ENCODE measurements at places on chromosomes 5 and 9.

DNA sequence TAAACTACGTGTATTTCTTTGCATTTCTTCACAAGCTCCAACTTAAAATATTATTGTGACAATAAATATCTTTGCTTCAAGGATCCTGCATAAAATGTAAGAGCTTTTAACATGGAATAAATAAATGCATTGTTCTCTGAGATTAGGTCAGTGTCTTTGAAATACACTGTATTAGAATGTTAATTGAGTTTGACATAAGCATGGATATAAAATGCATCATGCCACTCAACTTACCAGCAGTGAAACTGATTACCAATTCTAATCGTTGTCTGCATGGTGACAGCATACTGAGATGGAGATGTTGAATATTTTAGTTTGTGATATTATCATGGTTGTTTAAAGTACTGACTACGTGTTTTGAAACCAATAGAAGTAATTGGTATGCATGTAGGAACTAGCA lies 555.3 kb upstream of the ZNF608 start:
- DNase-seq: no peak

GRCh38 chr9:76459694-76460635 lies 983 bp downstream of the GCNT1 start:
- peak; percentile 71 for DNase-seq

DNA sequence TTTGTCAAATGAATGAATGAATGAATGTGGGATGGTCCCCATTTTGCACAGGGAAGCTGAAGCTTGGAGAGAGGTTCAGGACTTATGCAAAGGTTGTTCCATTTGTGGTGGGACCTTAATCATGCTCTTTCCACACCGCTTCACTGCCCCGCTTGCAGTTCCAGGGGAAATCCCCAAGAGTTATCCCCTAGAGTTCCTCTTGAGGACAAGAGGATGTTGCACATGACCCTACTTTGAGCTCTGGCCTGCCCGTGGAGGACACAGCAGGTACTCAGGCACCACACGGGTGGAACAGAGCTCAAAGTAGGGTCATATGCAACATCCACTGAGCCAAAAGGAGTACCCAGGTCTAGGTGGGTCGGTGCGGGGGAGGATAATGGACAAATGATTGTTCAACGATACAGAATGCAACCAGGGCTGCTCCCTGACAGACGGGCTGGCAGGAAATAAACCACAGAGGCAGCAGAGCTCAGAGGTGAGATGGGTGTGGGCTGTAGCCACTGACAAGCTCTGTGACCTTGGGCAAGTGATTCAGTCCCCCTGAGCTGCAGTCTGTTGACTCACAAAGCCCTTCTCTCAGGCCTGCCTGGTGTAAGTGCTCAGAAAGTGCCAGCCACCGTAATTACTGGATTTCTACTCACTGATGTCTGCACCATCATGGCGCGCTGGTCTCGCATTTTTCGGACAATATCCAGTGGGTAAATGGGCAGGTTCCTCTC lies 60.3 kb upstream of the EPB41L4B start:
- DNase-seq: no peak

GRCh38 chr9:93112116-93112863 lies 16.3 kb downstream of the CARD19 start:
- DNase-seq: no peak

GRCh38 chr5:151006704-151007334 lies 13.6 kb upstream of the GPX3 start:
- DNase-seq: no peak

DNA sequence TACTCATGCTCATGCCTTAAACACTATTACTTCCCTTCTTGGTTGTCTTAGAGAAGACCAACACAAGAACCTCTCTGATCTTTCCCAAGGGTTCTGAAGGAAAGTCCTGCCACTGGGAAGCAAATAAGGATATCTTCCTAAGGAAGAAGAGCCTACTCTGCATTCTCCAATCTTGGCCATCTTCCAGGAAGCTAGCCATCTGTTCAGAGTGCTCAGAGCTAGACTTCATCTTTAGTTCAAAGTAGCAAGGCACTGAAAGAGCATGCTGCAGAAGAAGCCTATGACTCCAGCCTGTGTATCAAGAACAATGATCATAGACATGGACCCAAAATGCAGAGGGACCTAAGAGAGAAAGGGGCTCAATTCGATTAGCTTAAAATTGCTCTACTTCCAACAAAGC lies 114.7 kb downstream of the KIAA0825 start:
- no peak for DNase-seq

DNA sequence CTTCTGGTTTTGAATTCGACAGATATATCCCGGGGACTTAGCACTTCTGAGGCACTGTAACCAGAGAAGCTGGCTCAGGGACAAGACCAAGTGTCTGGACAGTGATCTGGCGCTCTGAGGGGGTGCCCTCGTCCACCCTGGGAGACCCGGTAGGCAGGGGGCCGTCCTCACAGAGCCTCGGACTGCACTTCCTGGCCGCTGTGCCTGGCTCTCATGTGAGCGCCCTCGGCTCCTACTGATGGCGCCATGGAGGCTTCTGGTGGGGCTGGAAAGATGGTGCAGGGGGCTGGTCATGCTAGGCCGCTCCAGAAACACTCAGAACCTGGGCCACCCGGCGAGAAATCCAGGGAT lies 18.8 kb upstream of the SLC6A3 start:
- no peak for DNase-seq

- no peak for DNase-seq
These were observed 35.5 kb downstream of the VAV2 start for GRCh38 chr9:133956520-133957076.

- DNase-seq: peak; percentile 77
These were observed 39.5 kb upstream of the GLRX start for GRCh38 chr5:95861864-95862561.

GRCh38 chr9:80134487-80134886 lies 562.7 kb downstream of the TLE4 start:
- no peak for DNase-seq

DNA sequence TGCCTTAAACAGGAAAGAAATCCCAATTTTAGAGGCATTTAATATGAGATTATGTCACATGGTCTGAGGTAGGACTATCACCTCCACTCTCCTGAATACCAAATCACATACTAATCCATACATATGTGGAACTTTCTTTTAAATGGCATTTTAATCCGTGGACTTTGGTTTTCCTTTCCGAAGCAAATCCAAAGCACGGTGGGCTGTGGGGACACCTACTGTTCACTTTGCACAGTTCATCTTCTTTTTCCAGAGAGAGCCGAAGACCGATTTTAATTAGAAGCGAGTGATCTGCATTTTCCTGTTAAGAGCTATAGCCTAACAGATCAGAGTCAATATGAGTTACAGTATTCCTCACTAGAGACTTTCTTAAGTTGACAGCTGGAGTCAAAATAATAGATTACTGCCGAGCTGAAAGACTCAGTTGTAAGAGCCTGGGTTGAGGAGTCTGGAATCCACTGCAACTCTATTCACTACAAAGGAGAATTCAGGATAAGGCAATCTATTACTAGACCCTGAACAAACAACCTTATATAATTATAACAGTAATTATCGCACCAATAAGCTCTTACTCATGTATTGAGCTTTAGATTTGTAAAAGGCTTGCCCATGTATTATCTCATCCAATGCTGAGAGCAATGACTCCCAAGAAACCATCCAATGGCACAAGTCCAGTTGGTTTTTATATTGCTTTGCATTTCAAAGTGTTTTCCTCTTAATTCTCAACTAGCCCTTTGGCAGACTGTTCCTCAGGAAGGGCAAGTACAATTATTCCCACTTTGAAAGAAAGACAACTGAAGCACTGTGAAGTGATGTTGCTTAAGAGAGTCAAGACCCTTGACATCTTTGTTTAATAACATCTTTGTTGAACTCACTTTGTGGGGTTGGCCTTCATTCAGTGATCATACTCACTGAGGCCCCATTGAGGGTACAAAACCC lies 144.7 kb downstream of the TRPM6 start:
- DNase-seq: peak; percentile 40

DNA sequence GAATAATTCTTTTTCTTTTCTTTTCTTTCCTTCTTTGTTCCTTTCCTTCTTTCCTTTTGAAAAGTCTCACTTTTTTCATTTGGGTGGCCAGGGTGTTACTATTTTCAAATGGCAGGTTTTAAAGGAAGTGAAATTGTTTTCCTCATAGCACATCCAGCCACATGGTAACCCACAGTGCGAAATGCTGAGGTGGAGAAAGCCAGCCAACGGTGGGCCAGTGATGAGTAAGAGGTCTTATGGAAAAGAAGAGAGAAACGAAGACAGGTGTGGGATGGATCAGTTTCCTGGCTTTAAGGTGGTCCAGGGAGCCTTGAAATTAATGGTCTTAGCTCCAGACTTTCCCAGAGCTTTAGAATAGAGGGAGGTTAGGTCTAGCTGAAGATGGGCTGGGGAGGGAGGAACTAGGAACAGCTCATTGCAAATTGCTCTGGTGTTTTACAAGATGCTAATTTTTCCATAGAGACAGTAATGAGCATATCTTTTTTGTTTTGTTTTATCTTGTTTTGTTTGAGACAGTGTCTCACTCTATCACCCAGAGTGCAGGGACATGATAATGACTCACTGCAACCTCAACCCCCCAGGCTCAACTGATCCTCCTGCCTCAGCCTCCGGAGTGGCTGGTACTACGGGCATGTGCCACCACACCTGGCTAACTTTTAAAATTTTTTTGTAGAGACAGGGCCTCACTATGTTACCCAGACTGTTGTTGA lies 17.8 kb downstream of the ITK start:
- no peak for DNase-seq

GRCh38 chr9:133605856-133606707 lies 3.1 kb downstream of the FAM163B start:
- no peak for DNase-seq

DNA sequence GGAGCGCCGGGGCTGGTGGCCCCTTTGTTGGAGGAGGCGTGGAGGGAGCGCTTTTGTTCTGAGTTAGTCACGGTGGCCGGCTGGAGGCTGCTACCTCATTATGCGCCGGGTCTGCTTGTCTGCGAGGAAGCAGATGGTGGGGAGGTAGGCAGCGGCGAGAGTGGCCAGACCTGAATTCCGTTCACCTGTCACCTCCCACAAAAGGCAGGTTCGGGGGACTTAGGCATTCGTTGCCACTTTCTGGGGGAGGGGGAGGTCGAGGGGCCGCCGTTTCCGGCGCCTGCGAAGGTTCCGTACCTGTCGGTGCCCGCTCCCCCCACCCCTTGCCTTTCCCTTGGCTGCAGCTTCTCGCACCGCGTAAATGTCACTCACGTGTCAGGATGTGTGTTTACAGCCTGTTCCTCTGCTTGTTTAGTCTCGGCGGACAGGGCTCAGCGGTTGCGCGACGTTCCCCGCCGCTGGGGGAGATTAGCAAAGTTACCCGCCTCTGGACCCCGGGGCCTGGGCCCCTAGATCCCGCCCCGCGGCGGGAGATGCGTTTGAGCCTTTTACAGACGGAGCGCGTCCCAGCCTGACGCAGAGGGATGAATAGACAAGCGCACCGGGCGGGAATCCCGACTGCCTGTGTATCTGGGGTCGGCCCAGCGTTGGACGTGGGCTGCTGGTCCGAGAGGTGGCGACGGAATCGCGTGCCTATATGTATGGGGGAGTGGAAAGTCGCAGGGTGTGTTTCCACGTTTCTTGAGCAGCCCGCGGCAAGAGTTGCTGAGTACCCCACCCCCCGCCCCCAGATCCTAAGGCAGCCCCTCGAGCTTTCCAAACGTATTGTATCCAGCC lies 2.7 kb upstream of the LHX2 start:
- no peak for DNase-seq

DNA sequence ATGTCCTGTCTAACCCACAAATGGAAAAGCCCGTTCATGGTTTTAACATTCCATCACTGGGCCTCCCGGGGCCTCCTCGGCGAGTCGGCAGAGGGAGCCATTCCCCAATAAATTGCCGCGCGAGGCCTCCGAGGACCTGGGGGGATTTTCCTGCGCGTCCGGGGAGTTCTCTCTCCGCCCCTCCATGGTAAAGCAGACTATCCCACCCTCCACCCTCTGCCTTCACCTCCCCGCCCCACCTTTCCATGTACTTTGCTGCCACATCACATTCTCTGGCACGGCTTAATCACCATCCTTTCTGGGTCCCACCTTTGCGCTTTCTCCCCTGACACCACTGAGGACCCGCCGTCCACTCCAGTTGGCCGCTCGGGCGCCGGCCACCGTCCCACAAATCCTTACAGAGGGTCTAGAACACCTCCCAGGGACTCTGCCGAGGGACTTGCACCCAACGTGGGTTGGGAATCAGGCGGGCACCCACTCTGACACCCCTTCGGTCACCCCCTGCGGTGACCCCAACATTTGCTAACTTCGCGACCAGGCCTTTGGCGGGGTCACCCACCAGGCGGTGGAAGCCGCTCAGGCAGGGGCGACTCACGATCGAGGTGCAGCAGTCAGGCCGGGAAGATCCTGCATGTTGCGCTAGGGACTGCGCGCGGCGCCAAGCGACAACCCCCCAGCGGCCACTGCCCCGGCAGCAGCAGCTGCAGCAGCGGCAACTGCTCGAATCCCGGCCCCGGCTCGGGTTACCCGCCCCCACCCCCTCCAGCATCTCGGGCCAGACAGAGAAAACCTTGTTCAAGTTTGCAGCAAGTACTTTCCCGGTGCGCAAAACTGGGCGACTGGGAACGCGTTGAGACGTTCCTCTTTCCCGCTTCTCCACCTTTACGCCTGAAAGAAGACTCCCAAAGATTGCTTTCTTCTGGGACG lies at the start of gene MEGF10:
TSS of gene MEGF10 (plus strand) at position 778 of the 927 bp plus-strand sequence. CDS start 40,513 bp downstream, outside the sequence.
- DNase-seq: peak; percentile 11

- no peak for DNase-seq
These were observed 15.4 kb upstream of the TNFSF8 start for GRCh38 chr9:114945616-114946412.

- peak; percentile 92 for DNase-seq
These were observed 138.5 kb upstream of the S1PR3 start for GRCh38 chr9:88852794-88853193.

DNA sequence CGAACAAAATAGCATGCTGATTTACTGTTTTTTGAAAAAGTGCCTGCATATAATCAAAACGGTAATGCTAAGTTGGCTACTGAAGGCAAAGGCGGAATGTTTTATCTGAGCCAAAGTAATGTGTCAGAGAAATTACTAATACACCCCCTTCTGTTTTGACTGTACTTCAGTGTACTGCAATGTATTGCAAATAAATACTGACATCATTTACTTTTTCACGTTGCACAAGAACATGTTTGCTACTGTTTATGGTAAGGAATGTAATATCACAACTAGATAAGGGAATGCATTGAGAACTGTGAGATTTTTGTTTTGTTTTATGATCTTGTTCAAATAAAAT lies 813 bp upstream of the AGTPBP1 start:
- peak; percentile 84 for DNase-seq

- DNase-seq: no peak
These were observed 162.7 kb upstream of the SGCD start for GRCh38 chr5:156164306-156164705.

DNA sequence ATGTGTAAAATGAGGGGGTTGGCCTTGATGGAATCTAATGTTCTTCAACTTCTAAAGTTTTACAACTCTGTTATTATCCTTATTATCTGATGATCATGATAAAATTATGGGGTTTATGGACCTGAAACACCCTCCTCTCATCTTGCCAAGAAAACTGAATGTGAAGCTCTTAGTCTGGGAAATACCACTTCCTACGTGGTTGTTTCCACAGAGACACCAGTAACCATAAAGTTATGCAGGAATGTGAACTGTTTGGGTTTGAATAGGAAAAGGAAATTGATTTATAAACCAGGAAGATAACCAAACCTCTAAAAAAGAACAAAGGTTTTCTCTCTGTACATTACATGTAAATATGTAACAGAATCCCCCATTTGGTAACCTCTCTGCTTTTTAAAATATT lies 28.3 kb upstream of the RAI14 start:
- peak; percentile 77 for DNase-seq

All from HCEC 1CT (cell line).